NCI-H345 (cell line): ENCODE measurements at places on chromosomes 2 and 18.

GRCh38 chr2:58047373-58047935 lies 848 bp downstream of the VRK2 start:
- DNase-seq, result no peak

- no peak for DNase-seq
Observed at GRCh38 chr2:117745537-117745936, 69.0 kb upstream of the DDX18 start.

DNA sequence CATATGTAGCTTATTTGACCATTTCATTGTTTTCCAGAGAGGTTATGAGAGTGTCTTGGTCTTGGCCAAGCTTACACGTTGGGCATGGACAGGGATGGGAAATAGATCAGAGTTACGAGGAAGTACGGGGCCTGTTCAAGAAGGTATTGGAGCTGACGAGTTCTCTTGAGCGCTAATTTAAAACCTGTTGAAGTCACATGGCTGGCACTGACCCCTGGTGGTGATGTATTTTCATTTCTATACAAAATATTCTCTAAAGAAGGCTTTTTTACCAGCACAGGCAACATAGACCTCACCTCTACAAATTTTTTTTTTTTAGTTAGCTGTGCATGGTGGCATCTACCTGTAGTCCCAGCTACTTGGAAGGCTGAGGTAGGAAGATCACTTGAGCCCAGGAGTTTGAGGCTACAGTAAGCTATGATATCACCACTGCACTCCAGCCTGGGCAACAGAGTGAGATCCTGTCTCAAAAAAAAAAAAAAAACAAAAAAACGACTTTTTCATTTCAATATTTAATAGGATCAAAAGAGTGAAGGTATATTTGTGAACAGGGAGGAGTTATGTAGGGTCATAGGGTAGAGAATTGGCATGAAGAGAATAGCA lies 19.6 kb downstream of the UGP2 start:
- peak; percentile 19 for DNase-seq

- DNase-seq, result no peak
Observed at GRCh38 chr2:15652252-15652651, 60.6 kb downstream of the DDX1 start.

GRCh38 chr2:228575897-228576296 lies 394.4 kb upstream of the SPHKAP start:
- no peak for DNase-seq

GRCh38 chr2:241940329-241940728 lies 70.8 kb downstream of the RTP5 start:
- no peak for DNase-seq

DNA sequence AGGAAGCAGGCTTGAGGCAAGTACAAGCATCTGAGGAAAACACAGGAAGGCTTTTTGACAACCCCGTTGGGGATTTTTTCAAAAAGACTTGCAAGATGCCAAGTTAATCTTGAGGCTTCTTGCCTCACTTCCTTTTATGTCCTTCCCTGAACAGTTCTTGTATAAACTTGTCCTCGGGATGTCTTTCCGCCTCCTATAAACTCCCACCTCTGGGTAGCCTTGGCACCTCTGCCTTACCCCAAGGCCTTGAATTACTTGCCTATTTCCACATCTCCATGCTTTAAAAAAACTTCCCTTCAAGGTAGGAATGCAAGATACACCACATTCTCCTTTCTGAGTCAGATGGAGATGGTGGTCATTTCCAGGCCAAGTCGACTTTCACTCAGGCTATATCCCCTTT lies 106.4 kb upstream of the RBBP8 start:
- no peak for DNase-seq

GRCh38 chr2:177816766-177817165 lies 255.8 kb downstream of the PDE11A start:
- no peak for DNase-seq

DNA sequence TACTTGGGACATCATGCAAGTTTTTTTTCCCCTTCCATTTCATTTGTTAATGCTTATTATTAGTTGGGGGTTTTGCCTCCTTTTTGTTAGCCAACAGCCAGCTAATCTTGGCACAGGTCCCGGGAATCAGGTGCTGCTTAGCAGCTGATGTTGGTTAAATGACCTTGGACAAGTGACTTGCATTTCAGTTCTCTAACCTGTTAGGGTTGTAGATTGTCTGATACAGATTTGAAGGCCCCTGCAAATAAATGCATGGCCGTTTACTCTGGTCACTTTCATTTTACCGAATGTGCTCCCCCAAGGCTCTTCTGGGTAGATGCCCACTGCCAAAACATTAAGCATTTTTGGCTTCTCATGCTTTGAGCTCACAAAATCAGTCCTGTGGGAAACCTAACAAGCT lies 120.9 kb downstream of the SPTBN1 start:
- DNase-seq, result peak; percentile 79

GRCh38 chr2:101307950-101308431 lies 510 bp downstream of the RNF149 start:
- DNase-seq, result no peak

- DNase-seq, result no peak
Observed at GRCh38 chr18:33201509-33201926, 239.0 kb downstream of the CCDC178 start.

DNA sequence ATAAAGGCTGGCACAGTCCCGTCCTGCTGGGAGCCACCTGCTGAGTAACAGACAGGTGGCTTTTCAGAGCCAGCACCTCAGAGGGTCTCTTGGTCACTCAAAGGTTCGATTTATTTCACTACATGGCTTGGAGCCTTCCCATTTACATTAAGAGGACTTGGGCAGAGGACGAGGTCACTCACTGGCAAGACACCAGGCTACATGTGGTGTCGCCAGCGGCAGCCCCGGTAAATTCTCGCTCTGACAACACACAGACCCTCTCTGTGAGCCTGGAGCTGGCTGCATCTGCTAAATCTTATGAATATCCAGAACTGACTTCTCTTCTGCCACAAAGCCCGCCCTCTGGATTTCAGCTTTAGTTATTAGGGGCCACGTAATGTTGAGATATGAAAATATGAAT lies 254.7 kb downstream of the VAPA start:
- DNase-seq, result peak; percentile 57

DNA sequence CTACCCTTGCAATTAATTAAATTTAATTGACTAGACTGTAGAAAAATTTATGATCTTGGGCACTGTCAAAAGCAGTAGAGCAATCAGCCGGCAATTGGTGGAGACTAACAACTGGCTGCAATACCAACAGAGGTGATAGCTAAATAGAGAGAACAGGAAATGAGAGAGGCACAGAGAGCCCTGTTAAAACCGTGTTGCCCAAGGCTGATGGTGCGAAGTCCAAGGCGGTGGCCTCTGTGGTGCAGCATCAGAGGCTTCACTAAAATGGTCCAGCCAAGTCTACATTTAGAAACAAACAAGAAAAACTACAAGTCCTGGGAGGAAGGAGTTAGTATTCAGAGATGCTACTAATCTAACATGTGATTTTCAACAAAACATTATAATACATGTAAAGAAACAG lies 115.6 kb downstream of the NETO1 start:
- no peak for DNase-seq

DNA sequence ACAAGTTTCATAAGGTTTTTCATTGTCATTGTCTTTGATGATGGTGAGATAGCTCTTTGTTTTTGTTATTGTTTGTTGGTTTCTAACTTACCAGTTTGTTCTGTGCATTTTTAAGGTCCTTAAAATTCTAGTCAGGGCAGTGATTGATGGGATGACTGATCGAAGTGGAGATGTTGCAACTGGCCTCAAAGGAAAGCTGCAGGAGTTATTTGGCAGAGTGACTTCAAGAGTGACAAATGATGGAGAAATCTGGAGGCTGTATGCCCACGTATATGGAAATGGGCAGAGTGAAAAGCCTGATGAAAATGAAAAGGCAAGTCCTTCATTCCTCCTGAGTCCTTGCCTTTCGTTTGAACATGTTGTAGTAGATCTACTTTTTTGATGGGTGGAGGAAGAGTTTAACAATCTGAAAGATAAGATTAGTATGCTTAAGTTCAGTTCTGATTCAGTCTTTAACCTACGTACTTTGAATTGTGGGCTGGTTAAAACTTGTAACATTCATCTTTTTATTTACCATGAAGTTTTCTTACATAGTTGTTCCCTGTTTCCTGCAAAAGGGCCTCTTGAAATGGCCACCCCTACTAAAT lies 135.8 kb upstream of the LTBP1 start:
- DNase-seq, result no peak

DNA sequence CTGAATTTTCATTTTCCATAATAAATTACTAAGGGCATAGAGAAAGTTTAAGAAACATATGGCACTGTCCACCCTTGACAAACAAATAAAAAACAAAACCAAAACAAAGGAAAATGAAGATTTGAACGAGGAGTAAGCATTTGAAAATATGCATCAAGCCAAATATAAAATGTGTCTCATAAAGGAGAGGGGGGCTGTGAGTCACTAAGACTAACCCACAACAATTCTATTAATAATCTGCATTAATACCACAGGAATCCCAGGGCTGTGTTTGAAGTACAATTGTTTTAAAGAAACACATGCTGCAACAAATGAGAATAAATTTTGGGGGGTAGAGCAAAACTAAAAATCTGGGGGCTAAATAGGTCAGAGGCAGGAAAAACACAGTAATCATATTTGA lies 53.8 kb upstream of the STK17B start:
- no peak for DNase-seq

- DNase-seq, result no peak
Observed at GRCh38 chr2:84938194-84938879, 32.6 kb upstream of the KCMF1 start.

DNA sequence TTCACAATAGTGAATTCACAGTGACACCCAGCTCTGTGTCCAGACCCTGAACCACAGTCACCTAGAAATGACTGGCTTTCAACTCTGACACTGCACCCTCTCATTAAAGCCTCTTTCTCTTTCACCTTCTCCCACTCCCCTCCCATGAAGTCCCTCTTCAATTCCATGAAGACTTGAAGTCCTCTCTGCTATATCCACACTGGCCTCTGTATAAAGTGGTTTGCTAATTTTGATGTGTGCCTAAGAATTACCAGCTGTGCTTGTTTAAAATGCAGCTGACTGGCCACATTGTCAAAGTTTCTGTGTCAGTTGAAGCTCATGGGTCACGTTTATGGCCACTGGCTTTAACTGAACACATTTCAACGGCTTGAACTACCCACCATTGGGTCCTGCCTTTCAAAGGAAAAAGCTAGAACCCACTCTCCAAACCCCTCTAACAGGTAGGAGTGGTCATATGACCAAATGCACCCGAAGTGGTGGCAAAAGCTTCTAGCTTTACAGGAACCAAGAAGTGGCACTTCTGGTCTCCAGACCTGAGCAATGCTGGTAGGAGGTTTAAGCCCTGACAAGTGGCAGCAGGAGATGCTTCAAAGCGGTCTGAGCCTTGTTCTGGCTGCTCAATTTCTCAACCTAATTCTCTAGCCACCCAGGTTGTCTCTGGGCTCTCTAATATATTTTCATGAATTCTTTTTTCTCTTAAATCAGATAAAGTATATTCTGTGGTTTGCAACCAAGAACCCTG lies 34.2 kb downstream of the B4GALT6 start:
- DNase-seq, result no peak

DNA sequence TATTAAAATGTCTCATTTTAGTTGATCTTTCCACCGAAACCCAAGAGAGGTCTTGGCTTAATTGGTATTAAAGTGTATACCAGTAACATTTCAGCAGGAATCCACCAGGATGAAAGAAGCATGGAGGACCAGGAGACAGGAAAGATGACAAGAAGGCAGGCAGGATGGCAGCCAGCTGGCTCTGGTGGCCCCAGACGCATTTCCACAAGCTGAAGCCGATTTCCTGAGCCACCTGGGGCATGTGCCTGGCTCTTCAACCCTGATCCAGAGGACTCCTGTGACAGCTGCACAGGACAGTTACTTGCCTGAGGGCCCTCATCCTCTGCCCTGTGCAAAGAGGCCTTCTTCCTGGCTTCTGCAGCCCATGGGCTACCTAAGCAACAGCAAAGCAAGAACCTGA lies 56.9 kb upstream of the NFU1 start:
- no peak for DNase-seq
